ENCODE measurements at places on chromosomes 3 and 15.
A peak's percentile ranks its signal among the peaks of the same experiment; 100 is the strongest.

- no peak for DNase-seq
Observed at GRCh38 chr3:8517487-8517886, 15.9 kb downstream of the LMCD1 start.

DNA sequence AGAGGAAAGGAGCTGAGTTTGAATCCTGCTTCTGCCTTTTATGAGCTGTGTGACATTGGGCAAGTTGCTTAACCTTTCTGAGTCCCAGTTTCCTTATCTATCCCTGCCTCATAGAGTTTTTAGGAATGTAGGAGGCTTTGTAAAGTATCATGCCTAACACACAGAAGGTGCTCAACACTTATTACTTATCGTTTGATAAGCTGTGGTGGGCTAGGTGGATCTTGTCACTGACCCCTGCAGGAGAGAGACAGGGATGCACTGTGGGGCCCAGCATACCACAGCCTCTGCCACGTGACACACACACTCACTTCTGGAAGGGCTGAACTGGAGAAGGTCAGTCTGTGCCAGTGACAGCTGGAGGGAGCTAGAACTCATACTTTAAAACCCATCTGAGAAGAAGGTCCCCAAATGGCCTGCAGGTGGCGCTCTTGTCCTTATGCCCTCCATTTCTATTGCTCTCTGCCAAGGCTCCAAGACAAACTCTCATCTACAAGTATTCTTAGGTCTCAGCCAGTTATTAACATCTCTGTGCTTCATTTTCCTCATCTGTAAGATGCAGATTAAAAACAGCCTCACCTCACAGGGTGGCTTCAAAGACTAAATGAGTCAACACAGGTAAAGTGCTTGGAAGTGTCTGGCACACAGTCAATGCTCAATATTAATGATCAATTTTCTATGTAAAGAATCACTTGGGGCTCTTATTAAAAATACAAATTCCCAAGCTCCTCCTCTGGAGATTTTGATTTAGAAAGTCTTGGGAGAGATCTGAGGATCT is 57.5 kb upstream of the HACD2 start:
- peak; percentile 35 for DNase-seq

GRCh38 chr15:89186803-89187202 is 34.6 kb downstream of the RLBP1 start:
- no peak for DNase-seq

- DNase-seq, result no peak
Observed at GRCh38 chr15:93294066-93294465, 205.1 kb upstream of the RGMA start.

DNA sequence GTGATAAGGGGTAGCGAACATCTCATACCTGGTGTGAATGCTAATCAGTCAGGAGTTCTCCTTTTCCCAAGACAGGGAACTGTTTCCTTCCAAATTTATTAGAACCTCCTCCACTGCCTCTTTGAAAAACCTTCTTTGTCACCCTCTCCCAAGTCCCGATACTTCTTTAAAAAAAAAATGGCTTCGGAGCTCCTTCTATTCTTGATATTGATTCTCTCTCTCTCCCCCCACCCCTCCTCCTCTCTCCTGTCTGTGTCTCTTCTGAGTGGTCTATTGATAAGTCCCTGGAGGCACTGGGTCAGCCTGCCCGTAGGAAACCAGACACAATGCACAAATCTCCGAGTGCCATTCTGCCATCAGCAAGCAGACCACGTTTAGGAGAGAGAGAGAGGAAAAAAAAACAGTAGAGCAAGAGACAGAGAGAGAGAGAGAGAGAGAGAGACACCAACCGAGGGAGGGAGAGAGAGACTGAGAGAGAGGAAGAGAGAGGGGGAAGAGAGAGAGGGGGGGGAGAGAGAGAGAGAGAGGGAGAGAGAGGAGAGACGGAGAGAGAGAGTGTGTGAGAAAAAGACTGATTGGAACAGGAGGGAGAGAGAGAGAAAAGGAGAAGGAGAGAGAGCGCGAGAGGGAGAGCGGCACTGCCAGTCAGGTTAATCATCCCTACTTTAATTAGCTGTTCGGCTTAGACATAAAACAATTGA is 160.9 kb downstream of the TIGIT start:
- no peak for DNase-seq

DNA sequence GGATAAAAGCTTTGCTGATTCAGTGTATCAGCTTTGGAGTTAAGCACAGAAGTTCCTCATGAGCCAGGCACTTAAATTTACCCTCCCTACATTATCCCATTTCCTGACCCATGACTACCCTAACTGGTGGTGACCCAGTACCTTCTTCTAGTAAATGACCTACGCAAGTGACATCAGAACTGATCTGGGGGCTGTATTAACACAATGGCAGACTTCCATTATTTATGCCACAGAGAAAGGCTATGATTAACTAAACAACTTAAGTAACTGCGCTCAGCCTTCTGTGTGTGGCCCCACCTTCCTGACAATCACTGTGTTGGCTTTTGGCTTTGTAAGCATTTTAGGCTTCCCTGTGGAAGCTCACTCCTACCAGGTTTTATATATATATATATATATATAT is 1.9 kb downstream of the MB21D2 start:
- no peak for DNase-seq

DNA sequence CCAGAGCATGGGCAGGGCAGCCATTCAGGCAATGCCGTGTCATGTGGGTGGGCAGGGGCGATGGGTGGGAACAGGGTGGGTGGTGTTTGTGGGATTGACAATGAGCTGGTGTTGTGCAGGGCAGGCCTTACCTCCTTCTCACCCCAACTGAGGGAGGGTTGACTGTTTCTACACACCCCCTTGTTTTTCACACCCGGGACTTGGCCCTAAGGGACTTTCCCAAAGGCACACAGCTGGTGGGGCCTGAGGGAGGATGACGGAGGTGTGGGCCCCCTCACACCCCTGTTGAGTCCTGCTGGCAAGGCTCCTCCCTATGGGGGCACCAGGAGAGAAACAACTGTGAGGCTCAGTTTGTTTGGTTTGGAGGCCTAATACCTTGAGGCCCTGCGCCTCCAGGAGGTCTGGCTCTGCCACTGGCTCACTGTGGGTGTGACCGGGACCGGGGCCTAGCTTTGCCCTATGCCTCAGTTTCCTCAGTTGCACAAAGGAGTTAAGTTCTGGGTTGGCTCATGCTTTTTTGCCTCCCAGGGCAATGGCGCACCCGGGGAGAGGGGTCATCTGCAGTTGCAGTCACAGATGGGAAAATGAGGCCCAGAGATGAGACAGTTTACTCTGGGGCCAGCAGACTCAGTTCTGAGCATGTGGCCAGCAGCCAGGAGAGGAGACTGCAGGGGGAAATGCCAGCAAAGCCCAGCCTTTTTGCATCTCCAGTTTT is 5.1 kb upstream of the DNAH1 start:
- DNase-seq, result peak; percentile 13

- DNase-seq, result no peak
Observed at GRCh38 chr3:188319569-188319968, 165.6 kb downstream of the LPP start.

GRCh38 chr3:181764544-181764943 is 52.8 kb downstream of the SOX2 start:
- DNase-seq, result no peak

DNA sequence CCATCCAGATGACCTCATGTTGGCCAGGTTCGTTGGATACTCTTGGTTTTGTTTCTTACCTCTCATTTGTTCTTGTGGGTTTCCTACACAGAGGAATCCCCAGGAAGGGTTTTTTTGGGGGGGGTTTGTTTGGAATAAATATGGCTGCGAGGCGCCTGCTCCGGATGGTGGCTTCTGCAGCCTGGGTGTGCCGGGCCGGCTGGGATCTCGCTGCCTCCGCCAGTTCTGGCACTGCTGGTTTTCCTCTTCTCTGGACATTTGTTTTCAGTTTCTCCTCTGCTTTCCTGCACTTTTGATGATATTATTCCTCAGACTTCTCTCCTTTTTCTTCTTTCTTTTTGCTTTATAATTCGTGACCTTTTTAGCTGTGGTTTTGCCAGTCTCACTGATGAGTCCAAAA is 187.4 kb downstream of the OR4M2 start:
- DNase-seq, result no peak

DNA sequence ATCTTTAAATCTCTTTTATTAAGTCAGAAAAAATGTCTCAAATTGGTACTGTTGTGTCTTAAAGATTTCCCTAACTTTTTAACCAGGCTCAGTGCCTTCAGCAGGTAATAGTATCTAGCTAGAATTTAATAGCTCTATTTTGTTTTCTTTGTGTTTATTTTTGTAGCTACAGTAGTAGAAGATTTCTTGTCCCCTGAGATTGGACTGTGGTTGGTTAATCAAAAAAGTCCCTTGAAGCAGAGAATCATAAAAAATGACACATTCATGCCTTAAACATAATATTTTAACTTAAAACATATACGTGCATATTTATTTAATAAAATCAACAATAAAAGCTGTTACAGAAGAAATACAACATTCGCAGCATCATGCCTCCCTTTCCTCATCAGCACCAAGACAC is 102.8 kb downstream of the EEFSEC start:
- no peak for DNase-seq

- no peak for DNase-seq
Observed at GRCh38 chr15:95365511-95366107, 964.9 kb upstream of the NR2F2 start.

GRCh38 chr15:36185438-36185837 is 394.0 kb upstream of the CDIN1 start:
- DNase-seq, result no peak

All from stimulated activated CD4-positive, alpha-beta T cell treated with anti-CD3 and anti-CD28 coated beads, Interleukin-12 subunit alpha, Interleukin-12 subunit beta, amount 100 ng/mL, for 48 hours (primary cell).